Activated CD4-positive, alpha-beta T cell treated with anti-CD3 and anti-CD28 coated beads for 24 hours (primary cell): ENCODE measurements at places on chromosomes 3 and 15.

DNA sequence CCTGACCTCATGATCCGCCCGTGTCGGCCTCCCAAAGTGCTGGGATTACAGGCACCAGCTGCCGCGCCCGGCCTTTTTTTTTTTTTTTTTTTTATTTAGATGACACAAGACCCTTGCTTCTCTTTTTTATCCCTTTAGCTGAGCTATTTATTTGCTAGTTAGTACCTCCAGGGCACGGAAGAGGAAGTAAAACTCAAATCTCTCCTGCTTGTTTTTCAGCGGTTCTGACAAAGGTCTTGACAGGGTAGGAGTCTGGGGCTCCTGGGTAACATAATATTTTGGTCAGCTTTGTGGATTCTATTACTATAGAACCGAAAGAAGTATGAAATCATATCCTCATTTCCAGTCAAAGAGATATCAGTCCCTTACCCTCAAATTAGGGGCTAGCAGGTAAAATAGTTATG, 44.0 kb upstream of the ETV5 start:
- no peak for DNase-seq

- DNase-seq: no peak
These were observed 411.2 kb downstream of the NAALADL2 start for GRCh38 chr3:175270198-175270837.

- DNase-seq: no peak
These were observed at the start of gene GJD2 for GRCh38 chr15:34754674-34755418. TSS of gene GJD2 (minus strand) at chr15:34754998. CDS start at chr15:34754488, 510 bp downstream.

DNA sequence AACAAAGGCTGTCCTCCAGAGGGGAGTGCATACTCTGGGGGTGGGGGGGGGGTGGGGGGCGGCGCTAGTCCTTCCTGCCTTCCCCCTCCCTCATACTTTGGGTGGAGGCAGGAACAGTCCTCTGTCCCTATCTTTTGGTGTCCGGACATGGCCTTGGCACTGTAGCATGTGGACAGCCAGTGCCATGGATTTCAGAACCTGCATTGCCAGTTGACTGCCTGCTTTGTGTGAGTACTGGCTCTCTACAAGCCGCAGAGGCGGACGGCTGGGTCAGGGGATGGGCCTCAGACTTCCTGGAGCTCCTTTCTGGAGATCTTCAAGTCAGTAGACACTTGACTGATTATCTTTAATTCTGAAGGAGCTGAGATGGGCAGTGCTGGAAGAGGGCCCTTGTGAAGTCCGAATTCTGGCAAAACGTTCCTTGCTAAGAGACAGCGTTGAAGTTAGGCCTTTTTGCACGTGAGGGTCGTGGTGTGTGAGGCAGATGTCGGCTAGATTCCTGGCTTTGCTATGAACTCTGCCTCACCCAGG, 2.5 kb downstream of the CLDN11 start:
- no peak for DNase-seq

- no peak for DNase-seq
These were observed 105.6 kb downstream of the OCA2 start for GRCh38 chr15:27993544-27993943.

GRCh38 chr3:60552581-60552980, 698.7 kb downstream of the FHIT start:
- DNase-seq: no peak

DNA sequence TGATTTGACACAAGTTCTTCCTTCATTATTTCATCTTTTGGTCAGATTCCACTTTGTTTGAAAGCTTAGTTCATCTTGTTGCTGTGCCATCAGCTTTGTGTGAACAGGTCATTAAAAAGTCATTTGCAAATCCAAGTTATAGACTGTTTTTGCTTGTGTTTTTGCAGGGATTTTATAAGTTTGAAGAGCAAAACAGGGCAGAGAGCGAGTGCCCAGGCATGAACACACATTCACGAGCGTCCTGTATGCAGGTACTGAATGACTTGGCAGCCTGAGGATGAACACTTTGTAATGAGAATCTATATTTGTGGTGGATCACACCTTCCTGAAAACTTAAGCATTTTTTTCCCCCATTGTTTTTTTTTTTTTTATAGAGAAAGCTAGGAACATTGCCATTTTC, 60.6 kb upstream of the SAMMSON start:
- no peak for DNase-seq

DNA sequence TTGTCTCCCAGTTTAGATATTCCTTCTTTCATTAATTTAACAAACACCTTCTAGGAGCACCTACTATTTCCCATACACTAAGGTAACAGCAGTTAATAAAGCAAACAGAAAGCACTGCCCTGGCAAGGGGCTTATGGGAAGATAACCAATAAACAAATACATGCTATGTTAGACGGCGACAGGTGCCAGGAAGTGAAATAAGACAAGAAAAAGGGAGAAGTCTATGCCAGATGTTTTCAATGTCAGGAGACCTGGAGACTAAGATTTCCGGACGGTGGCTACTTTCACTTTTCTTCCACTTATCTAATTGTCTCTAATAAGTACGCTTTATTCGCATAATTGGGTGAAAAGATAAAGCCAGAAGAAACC, 32.5 kb upstream of the ZNF445 start:
- no peak for DNase-seq

- DNase-seq: peak; percentile 3
These were observed 148.6 kb downstream of the SUCNR1 start for GRCh38 chr3:152021951-152022461.

GRCh38 chr15:37076543-37076942, 23.8 kb downstream of the MEIS2 start:
- no peak for DNase-seq

DNA sequence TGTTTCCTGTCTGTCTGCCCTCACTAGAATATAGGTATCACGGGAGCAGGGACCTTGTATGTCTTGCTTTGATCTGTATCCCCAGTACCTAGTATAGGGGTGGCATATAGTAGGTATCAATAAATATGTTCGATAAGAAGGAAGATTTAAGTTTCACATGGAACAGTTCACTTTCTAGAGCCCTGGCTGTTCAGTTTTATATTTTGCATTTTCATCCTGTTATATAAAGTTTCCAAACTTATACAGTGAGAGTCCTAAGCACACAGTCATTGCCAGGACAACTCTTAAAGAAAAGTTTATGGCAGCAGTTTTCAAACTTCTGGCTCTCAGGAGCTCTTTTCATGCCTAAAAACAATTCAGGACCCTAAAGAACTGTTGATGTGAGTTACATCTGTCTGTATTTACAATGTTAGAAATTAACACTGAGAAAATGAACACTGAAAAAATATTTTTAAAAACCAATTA, 13.4 kb downstream of the ITPR1 start:
- DNase-seq: no peak

DNA sequence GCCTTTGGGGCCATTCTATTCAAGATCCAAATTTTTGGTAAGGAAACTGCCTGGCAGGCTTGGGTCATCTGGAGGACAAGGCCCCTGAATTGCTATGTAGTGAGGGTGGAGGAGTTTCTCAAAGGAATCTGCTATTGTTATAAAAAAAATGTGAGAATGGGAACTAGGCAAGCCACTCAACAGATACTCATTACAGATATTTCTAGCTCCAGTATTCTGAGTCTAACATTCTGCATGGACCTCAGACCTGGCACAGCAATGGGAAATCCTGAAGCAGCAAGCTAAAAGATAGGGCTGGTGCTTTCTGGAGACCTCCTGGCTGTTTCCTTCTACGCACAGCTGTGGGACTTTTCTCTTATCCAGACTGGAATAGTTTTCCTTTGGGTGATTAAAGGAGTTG, 430.7 kb upstream of the RBMS3 start:
- no peak for DNase-seq

- DNase-seq: no peak
These were observed 27.2 kb upstream of the MEX3B start for GRCh38 chr15:82072926-82073537.

- no peak for DNase-seq
These were observed 214.7 kb upstream of the ZBTB20 start for GRCh38 chr3:115361806-115362205.

GRCh38 chr3:60140160-60140559, 1090.3 kb upstream of the CFAP20DC start:
- no peak for DNase-seq

DNA sequence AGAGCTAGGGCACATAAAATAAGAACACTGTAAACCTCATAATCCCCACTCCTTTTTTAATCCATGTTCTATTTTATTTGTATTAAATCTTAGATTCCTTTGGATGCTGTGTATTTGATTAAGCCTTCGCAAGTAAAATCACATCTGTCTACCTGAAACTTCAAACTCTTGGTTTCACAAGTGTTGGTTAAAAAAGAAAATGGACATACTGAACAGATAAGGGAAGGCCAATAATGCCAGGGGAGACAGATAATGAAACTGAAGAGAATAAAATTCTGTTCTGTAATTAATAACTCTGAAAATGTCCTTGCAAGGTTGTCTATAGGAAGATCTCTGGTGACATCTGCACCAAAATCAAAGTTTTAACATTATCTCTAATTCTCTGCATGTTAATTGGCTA, 114.2 kb downstream of the ULK4 start:
- no peak for DNase-seq

GRCh38 chr15:31216215-31216911, 110.3 kb upstream of the KLF13 start:
- DNase-seq: peak; percentile 20

DNA sequence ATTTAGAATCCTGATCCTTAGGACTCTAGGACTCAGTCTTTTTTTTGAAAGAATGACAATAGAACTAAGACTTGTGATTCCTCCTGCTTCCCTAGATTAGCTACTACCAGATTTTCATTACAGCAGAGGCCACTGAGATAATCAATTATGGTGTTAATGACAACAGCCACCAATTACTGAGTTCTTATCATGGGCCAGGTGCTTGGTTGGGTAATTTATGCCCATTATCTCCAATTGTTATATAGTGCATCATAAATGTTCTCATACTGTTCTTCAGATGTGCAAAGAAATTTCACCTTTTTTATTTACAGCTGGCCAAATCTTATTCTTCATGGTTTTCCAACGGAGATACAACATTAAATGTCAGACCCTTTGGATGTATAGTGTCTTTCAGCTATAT, 162.9 kb upstream of the CMC1 start:
- DNase-seq: no peak

DNA sequence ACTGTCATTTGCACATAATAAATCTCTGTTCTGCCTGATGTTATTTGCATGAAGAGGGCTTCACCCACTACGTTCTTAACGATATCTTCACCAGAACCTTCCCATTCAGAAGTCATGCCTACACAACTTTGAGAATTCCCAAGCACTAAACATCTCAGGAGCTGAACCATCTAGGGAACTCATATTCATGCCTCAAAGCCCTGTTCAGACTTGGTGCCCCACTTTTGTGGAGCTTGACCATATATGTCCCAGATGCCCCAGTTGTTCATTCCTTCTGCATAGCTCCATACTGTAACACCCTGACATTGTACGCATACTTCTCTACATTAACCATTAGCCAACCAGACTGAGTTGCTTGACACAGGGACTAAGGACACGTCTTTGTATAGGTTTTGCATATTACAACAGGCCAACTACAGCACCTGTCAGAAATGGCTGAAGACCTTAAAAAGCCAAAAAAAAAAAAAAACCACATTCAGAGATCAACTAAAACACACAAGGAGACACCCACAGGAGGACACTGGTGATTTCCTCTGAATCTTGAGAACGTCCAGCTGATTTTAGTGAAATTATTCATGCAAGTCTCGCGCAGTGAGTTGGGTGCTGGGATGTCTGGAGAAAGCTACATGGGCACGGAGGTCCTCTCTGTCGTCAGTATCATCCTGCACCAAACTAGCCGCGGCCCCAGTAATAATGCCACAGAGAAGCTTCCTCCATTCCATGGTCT, 141.4 kb downstream of the FOXP1 start:
- DNase-seq: no peak

DNA sequence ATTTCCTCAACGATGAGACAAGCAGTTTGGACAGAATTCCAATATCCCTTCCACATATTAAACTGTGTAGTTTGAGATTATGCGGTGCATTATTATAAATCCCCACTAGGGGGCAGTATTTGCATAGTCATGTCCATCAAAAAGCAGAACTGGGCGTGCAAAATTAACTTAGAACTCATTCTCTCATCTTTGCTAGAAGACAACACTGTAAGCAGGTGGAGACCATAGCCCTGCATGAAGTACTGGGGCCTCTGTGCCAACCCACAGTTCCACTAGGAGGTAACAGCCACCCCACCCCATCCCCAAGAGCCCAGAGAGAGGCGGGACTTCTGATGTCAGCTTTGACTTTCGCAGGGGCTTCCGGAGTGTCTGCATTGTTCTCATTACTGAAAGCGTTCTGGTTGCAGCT, 106.6 kb upstream of the TMC3 start:
- DNase-seq: peak; percentile 29

DNA sequence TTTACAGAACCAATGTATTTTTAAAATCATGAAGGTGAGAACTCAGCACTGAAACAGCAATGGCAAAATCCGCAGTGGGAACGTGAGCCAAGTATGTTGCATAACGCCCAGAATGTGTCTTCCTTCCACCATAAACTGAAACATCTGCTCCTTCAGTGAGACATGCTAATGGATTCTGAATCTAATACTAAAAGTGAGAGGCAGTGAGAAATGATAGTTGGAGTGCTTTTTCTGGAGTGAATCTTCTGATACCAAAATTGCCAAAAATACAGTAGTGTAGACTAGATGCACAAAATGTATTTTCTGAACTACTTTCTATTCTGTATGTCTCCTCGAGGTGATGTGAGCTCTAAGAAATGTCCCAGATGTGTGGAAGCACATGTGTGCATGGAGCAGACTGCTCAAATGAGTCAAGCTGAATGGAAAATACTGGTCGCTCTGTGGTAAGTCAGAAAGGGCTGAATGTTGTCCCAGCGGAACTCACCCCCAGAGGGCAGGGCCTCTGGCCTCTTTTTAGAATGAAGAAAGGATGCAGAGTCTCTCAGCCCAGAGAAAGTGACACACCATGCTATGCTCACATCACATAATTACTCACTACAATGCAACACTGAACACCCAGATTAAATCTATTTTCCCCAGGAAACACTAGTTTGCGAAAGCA, 73.0 kb downstream of the ATP10A start:
- DNase-seq: peak; percentile 36

GRCh38 chr3:47113669-47114365, 50.1 kb downstream of the SETD2 start:
- no peak for DNase-seq

GRCh38 chr15:69679623-69680228, 227.1 kb downstream of the RPLP1 start:
- peak; percentile 17 for DNase-seq

DNA sequence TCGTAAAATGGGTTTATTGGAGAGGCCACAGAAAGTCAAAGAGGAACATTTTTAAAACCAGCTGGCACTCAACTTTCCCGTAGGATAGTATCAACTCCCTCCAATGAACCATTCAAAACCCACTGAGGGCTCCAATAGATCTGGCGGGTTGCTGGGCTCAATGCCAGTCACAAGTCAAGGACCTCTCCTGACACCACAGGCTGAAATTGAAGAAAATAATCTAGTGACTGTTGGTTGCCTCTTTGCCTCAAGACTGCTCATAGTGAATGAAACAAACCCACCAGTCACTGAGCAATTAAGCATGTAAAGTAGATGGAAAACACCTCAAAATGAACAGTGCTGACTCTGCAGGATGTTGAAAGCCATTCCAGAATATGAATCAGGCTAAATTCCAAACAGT, 500.6 kb upstream of the AGTR1 start:
- no peak for DNase-seq
